ENCODE measurements at places on chromosomes 11 and 22.
A peak's percentile ranks its signal among the peaks of the same experiment; 100 is the strongest.

DNA sequence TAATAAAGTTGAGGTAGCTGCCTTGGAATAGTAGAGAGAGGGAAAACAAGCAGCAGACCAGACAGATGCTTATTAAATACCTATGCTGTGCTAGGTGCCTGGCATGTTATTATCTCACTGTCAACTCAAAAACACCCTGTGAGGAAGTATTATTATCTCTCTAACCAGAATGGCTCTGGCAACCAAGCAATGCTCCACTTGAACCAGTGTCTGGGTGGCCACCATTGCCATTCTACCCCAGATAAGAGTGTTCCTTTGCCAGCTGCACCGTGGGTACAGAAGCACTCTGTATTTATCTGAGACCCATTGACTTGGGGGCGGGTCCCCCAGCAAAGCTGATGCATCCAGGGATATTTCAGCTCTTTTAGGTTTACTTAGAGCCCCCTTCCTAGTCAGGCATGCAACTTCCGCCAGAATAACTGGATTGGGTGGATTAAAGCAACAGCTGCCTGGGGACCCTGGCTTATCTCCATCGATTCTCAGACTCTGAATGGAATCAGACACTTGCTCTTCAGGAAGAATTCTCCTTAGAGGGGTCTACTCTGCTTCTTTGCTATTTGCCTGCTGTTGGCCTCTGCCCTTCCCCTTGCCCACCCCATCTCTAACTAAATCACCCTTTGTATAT is 49.1 kb downstream of the RCN1 start:
- no peak for DNase-seq

- peak; percentile 55 for DNase-seq
Measured at GRCh38 chr22:45966320-45966894, 10.6 kb downstream of the WNT7B start.

DNA sequence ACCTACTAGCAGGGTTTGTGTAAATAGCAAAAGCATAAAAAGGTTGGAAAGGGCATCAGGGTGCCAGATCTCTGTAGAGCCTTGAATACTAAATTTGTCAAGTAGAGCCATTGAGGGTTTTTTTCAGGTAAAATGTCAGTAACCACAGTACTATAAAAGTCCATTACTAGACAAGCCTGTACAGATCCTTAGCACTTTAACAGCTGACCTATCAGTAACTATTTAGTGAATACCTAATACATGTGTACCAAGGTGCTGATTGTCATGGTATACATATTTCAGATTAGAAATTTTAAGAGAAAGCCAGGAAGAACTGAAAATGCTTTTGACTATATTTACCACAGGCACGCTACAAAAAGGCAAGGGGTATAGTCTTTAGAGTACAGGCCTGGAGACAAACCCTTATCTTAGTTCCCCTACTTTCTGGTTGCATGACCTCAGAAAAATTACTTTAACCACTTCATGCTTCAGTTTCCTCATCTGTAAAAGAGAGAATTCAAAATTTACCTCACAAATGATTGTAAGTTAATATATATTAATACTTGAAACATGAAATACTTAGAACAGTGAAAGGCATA is 57.9 kb downstream of the RAB38 start:
- no peak for DNase-seq

- DNase-seq, result no peak
Measured at GRCh38 chr11:9840460-9841004, 176.7 kb downstream of the SWAP70 start.

- peak; percentile 84 for DNase-seq
Measured at GRCh38 chr11:67312187-67313021, 9.1 kb downstream of the SSH3 start.

GRCh38 chr11:8056810-8057463 is 24.1 kb upstream of the TUB start:
- DNase-seq, result peak; percentile 26

- no peak for DNase-seq
Measured at GRCh38 chr11:44643217-44643616, 77.8 kb downstream of the CD82 start.

- DNase-seq, result no peak
Measured at GRCh38 chr11:76313271-76313670, 67.7 kb downstream of the THAP12 start.

DNA sequence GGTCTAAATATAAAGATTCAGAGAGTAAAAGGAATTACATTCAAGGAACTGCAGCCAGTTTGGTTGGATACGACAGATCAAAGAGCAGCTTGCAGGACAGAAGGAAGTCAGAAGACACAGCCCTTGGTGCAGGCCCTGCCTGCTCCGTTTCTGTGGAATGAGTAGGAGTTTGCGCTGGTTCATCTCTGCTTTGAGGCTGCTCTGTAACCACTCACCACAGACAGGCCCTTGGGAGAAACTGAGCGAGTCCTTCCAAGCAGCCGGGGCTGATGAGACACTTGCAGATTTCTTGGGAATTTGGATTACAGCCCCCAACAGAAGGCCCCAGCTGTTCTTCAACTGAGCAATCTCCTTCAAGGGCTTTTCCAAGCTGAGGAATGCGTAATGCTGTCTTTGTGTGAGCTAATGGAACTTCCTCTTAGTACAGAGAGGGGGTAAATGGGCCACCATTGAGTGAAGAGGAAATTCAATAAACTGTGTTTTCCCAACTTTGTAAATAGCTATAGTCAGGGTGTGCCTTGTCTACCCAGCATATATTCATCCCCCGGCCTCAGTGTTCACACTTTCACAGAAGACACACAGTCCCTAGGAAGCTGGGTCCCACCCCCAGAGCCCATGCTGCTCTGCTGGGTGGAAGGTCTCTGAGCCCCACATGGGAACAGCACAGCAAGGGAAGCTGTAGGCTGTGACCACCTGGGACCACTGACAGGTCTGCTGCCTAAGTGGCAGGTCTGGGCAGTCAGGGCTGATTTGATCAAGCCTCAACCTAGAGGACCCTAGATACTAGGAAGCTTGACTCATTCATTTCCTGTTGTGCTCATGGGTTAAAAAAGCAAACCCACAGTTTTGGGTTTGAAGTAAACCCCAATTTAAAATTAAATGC is 16.6 kb downstream of the IL10RA start:
- DNase-seq, result peak; percentile 93

GRCh38 chr22:22155607-22156006 is 89.0 kb upstream of the VPREB1 start:
- no peak for DNase-seq

- no peak for DNase-seq
Measured at GRCh38 chr11:63870351-63871140, 31.6 kb downstream of the MARK2 start.

GRCh38 chr22:35021161-35021560 is 44.8 kb upstream of the ISX start:
- DNase-seq, result peak; percentile 49

All from stomach (tissue), 19 donors.